Stimulated activated CD8-positive, alpha-beta memory T cell treated with anti-CD3 and anti-CD28 coated beads, Interleukin-12 subunit alpha, Interleukin-12 subunit beta, amount 100 ng/mL, for 4 hours (primary cell): ENCODE measurements at places on chromosomes 4 and X.

GRCh38 chrX:18613930-18614639, 57.8 kb downstream of the RS1 start:
- no peak for DNase-seq

GRCh38 chr4:54104907-54105306, 4.9 kb downstream of the GSX2 start:
- no peak for DNase-seq

DNA sequence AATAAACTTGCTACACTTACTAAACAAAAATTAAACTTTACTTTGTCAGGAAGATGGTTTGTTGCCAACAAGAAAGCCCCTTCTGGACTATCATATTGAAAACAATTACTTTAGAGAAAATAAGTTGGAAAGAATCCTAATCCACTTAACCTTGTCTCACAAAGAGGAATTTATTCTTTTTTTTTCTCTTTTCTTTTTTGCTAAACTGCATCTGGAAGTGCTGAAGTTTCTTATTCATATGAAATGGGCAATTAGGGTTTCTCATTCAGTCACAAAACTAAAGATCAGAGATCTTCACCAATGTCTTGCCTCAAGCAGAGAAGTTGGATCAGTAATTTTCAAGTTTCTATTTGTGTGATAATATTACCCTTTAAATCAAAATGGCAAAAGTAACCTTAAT, 234.9 kb upstream of the AMOT start:
- DNase-seq: no peak

DNA sequence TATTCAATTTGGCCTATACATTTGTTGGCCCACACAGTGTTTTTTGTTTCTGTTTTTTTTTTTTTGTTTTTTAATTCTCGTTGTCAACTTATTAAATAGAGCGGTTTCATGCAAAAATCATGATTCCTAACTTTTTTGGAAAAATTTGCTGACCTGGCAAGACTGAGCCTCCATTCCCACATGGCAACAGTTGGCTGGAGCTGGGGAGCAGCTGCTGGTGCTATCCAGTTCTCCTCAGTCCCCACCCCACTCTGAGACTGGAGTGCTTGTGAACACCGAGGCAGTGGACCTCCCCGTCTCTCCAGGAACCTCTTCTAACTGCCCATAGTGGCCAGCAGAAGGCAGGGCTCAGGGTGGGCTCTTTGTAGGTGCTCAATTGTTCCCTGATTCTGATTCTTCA, 95.7 kb upstream of the OTUD4 start:
- no peak for DNase-seq

GRCh38 chr4:101142259-101142658, 205.1 kb downstream of the PPP3CA start:
- DNase-seq: no peak

- no peak for DNase-seq
These were observed 1422.0 kb downstream of the ADGRL3 start for GRCh38 chr4:62622089-62622488.

DNA sequence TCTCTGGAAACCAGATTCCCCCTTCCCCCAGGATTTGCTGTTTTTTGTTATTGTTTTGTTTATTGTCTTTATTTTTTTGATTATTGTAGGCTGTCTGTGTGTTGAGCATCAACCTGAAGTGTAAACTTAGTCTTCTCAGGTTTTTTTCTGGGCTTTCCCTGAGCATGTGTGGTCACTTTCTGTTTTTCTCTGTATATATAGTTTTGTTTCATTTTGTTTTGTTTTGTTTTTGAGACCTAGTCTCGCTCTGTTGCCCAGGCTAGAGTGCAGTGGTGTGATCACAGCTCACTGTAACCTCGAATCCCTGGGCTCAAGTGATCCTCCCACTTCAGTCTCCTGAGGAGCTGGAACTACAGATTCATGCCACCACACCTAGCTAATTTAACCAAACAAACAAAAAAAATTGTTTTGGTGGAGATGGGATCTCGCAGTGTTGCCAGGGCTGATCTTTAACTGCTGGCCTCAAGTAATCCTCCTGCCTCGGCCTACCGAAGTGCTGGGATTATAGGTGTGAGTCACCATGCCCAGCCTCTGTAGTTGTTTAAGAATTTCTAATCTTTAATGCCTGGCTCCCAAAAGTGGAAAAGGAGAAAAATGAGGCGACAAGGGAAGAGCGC, 9.1 kb downstream of the IL13RA1 start:
- no peak for DNase-seq

GRCh38 chr4:36332782-36333131, 51.3 kb downstream of the DTHD1 start:
- DNase-seq: no peak

GRCh38 chr4:174138616-174139015, 144.9 kb downstream of the FBXO8 start:
- no peak for DNase-seq

GRCh38 chr4:3781193-3781886, 15.2 kb downstream of the ADRA2C start:
- DNase-seq: no peak

GRCh38 chr4:7759216-7759615, 180.4 kb downstream of the AFAP1 start:
- DNase-seq: peak; percentile 44

- no peak for DNase-seq
These were observed 11.8 kb downstream of the ANOS1 start for GRCh38 chrX:8720136-8720535.

- DNase-seq: no peak
These were observed 27.5 kb upstream of the NDUFC1 start for GRCh38 chr4:139329665-139330200.

- DNase-seq: no peak
These were observed 85.4 kb downstream of the TIGD2 start for GRCh38 chr4:89196745-89197144.

DNA sequence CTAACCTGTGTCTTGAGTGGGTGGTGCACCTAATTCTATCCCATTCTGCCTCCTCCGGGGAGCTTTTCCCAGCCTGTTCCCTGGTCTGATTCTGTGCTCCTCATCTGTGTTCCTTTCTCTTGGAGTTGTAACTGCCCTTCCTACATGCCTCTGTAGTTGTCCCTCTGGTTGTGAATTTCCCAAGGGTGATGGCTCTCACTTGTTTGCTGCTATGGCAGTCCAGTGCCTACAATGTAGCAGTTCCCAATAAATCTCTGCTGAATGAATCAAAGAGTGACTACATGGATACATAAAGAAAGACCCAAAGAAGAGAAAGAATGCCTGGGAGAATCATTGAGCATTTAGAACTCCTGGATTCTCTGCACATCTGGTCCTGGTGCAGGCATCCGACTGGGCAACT, 141.6 kb downstream of the HS3ST1 start:
- no peak for DNase-seq

DNA sequence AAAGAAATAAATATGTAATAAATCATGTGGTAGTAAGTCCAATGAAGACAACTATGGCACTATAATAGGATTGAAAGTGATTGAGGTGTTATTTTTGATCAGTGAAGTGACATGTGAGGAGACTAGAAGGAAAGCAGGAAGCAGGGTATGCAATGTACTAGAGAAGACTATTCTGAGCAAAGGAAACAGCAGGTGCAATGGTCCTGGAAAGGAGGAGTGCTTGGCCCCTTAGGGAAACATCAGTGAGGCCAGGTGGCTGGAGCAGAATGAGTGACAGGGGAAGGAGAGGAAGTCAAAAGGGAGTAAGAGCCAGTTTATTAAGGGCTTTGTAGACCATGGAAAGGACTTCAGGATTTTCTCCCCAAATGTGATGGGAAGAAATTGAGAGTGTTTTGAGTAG, 207.6 kb upstream of the HCCS start:
- DNase-seq: no peak

- DNase-seq: no peak
These were observed 519.1 kb downstream of the IQCM start for GRCh38 chr4:149296503-149296902.

DNA sequence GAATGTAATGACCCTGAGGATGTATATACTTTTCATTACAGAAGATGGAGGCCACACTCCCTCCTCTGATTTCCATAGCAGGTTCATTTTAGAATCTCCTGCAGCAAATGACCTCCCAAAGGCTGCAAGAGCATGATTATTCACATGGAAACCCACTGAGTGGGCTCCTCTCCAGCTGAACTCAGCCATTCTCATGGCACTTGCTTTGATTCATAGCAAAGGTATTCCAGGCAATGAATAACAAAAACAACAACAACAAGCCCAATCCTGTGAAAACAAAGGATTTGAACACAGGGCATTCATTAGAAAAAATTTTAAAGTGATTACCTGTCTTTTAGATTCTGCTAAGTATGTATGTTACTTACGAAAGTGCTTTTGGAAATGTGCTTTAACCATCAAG, 894.0 kb upstream of the FRG1 start:
- no peak for DNase-seq

GRCh38 chr4:87962398-87963146, 12.9 kb upstream of the SPP1 start:
- DNase-seq: no peak

- no peak for DNase-seq
These were observed 265.4 kb downstream of the RAPGEF2 start for GRCh38 chr4:159368320-159368719.

DNA sequence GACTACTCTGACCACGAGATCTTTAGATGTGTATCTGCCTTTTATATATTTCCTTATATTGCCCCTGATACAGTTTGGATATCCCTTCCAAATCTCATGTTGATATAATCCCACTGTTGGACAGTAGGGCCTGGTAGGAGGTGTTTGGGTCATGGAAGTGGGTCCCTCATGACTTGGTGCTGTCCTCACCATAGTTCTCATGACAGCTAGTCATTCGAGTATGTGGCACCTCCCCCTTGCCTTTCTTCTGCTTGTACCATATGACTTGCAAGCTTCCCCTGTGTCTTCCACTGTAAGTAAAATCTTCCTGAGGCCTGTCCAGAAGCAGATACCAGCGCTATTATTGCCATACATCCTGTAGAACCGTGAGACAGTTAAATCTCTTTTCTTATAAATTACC, 145.3 kb downstream of the ZNF518B start:
- DNase-seq: no peak

DNA sequence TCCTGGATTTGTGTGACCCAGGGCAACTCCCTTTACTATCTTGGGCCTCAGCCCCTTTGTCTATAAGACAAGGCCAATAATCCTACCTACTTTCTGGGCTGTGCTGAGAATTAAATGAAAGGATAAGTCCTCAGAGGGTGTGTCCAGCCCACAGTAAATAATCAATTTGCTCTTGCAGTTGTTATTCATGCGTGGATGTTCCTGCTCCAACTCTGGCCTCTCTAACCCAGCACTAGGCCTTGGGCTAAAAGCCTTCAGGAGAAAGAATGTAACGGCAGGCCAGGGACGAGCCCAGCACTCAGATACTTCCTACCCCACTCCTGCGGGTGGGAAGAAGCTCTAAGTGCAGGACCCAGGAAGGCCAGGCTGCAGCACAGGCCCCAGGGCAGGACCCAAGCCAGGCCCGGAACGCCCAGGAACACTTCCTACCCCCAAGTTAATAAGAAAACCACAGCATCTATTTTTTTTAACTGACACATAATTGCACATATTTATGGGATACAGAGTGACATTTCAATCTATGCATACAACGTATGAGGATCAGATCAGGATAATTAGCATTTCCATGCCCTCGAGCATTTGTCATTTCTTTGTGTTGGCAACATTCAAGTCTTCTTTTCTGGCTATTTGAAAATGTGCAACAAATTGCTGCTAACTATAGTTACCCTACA, 179.6 kb upstream of the RBPJ start:
- no peak for DNase-seq

DNA sequence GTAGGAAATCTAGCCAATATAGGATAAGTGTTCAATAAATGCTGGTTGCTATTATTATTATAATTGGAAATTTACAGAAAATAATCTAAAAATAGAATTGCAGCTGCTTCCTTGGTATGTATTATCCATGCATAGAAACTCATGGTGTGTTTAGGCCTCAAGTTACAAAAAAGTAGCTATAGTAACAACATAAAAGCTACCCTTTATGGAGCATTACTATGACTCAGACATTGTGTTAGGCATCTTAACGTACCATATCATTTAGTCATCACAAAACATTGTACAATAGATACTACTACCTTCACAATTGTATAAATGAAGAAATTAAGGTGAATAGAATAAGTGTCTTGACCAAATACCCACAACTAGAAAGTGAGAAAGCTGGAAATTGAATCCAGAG, 126.9 kb upstream of the NRK start:
- DNase-seq: no peak

- DNase-seq: no peak
These were observed 133.4 kb upstream of the TTC29 start for GRCh38 chr4:147078875-147079658.

- no peak for DNase-seq
These were observed 86.2 kb downstream of the PHEX start for GRCh38 chrX:22118161-22118830.

GRCh38 chrX:153339662-153340061, 5.7 kb downstream of the ZNF275 start:
- no peak for DNase-seq

DNA sequence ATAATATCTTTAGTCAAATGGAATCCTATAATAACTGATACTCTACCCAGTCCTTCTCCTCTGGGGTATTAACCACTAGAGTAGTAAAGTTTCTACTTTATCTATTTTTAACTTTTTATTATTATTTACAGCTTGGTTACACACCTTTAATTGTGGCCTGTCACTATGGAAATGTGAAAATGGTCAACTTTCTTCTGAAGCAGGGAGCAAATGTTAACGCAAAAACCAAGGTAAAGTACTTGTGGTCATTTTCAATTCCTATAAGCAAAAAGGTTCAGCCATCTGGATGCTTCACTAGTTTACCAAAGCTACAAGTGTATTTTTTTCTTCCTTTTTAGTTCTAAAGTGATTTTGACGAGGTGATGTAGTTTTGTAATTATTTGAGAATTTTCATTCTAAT, 238.8 kb downstream of the ANK2 start:
- no peak for DNase-seq

DNA sequence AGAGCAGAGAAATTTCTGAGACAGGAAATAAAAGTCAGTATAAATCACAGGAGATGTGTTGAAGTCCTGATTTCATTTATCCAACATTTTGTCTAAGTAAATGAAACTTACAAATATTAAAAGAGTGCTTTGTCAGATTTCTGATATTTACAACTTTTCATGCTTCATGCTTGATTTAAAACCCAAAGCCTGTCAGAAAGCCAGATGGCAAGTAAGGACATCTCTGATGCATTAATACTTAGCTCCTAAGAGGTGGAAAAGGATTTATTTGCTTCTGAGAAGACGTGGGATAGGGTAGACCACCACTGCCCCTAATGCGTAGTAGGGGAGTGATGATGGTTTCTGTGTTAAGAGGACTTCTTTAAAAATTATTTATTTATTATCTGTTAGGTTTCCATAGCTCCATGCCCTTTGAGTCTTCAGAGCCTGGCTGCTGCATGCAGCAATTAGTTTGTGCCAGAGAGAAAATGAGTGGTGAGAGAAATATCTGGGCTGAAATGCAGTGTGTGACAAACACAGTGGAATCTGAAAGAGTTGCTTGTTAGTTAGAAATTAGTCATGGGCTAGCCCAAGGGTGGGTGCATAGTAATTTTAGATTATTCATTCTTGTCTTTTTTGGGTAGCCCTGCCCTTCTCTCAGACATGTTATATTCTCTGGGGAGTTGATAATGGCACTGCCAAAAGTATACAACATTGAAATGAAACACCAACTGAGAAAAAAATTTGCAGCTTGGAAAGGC, 333.8 kb downstream of the C4orf33 start:
- no peak for DNase-seq
